ENCODE measurements at places on chromosomes 1 and 21.

- DNase-seq = no peak
Observed at GRCh38 chr1:15500184-15501178, 23.5 kb downstream of the CASP9 start.

DNA sequence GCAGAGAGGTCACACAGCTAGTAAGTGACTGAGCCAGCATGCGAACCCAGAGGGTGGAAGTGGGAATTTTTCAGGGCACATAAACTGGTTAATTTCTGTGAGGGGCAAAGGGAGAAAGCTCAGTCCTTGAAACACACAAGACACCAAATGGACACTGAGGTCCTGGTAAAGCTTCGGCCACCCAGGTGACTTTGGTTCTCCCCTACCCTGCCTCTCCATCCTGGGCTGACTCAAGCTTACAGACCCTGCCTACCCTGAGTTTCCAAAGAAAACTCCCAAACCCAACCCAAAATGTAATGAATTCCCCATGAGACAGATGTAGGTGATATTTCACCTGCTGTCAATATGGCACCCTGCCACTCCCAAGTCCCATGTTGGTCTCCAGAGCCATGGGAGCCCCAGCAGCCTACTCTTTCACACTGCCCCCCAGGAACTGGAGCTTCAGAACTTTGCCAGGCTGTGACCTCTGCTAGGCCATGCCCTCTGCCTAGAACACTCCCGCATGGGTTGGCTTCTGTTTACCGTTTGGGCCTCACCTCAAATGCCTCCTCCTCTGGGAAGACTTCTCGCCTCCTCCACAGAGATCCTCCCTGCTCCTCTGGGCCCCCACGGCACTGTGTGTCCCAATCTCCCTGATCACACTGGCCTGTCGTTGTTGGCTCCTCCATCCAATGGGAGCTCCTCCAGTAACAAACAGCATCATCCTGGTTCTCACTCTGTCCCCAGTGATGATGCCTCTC, 3.7 kb upstream of the LRP8 start:
- no peak for DNase-seq

DNA sequence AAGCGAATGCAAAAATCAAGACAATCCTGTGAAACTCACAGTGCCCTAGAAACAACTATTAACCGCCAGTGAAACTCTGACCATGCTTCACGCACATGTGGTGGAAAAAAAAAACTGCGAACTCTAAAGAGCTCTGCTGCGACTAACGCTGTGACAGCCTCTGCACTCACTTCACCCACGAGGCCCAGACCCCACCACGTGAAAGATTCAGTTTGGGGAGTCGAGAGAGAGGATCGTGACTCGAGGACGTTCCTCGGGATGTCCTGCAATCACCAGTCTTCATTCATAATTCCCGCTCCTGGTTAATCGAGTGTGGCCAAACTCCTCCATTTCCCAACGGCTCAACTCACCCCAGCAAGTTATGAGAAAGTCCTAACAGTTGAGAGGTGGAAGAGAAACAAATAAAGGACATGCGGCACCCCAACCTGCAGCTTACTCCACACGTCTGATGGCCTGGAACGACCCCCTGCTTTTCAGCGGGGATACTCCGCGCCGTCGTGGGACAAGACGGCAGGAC, 1.1 kb downstream of the SERBP1 start:
- peak; percentile 71 for DNase-seq

- no peak for DNase-seq
Observed at GRCh38 chr1:240947438-240948224, 335.7 kb upstream of the GREM2 start.

- DNase-seq = no peak
Observed at GRCh38 chr1:59391212-59392179, 94.6 kb downstream of the FGGY start.

GRCh38 chr1:233614173-233614742, 352 bp downstream of the KCNK1 start:
- DNase-seq = peak; percentile 17

DNA sequence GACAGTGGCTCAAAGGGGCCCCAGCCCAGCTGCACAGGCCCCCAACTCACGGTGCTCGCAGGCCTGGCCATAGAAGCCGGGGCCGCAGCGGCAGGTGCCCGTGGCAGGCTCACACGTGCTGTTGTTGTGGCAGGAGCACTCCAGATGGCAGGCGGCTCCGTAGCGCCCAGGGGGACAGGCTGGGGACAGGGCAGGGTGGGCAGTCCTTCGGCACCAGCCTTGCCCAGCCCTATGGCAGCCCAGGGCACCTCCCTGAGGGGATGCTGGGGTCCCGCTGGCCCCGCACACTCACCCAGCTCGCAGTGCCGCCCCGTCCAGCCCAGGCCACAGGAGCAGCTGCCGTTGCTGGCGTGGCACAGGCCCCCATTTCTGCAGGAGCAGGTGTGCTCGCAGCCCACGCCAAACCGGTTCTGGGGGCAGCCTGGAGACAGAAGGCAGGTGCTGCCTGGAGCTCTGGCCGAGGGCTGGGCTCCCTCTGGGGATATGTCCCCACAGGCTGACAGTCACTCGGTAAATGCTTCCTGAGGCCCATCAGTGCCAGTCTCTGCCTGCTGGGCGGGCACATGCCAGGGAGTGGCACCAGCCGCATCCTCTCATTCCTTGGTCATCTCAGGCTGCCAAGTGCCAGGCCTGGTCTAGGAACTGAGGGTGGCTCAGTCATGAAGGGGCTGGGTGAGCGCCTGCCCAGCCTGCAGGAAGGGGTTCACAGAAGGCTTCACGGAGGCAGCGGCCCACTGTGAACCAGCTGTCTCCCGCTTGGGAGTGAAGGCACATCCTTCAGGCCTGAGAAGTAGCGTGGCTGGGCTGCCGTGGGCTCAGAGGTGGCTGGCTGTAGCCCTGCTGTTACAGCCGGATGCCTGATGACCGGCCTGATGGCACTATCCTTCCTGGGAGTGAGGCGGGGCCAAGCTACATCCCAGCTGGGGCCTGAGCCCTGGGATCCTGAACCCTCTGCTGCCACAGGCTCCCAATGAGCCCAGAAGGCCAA, 40.1 kb downstream of the ARHGEF16 start:
- no peak for DNase-seq

- DNase-seq = no peak
Observed at GRCh38 chr1:161390559-161390858, 22.8 kb upstream of the CFAP126 start.

- DNase-seq = no peak
Observed at GRCh38 chr1:223611936-223612335, 53.6 kb downstream of the CAPN8 start.

GRCh38 chr1:32925403-32926162, 24.4 kb upstream of the TMEM54 start:
- DNase-seq = peak; percentile 36

DNA sequence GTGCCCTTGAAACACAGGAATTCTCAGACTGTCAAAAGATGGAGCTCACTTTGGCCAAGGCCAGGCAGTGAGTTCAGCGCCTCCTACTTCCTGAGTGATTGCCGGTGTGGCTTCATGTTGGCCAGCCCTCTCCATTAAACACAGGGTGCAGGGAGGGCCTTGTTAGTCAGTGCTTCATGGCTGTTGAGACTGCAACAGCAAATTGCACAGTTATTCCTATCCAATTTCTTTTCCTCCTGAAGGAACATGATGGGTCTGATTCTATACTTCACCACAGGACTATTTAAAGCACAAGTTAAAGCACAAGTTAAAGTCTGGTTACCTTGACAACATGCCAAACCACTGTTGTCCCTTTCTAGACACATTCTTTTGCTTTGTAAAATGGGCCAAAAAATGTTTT, 156.6 kb downstream of the SIPA1L2 start:
- DNase-seq = no peak

GRCh38 chr1:47501069-47501468, 63.2 kb downstream of the FOXD2 start:
- no peak for DNase-seq

DNA sequence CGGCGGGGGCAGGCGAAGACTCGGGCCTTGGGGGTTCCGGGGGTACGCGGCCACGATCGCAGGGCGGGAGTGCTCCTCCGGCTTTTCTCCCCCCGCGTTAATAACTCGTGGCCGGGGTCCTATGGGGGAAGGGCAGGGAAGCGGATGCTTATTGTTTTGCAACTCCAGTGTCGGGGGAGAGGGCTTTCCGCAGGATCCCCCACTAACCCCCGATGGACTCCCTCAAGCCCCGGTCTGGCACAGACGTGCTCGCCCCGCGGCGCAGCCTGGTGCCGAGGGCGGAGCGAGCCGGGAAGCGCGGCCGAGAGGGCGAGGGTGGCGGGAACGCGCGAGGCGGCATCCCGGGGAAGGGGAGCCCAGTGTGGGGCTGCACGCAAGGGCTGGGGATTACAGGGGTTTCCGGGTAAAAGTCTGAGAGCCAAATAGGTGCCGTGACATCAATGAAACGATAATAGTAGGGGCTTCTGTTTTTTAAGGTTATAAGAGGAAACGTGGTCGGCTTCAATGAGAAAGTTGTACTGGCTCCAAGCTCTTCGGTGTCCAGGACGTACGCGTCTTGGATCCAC, 772 bp downstream of the UCK2 start:
- DNase-seq = peak; percentile 73

GRCh38 chr21:36052860-36053714, 7.2 kb downstream of the SETD4 start:
- DNase-seq = no peak

DNA sequence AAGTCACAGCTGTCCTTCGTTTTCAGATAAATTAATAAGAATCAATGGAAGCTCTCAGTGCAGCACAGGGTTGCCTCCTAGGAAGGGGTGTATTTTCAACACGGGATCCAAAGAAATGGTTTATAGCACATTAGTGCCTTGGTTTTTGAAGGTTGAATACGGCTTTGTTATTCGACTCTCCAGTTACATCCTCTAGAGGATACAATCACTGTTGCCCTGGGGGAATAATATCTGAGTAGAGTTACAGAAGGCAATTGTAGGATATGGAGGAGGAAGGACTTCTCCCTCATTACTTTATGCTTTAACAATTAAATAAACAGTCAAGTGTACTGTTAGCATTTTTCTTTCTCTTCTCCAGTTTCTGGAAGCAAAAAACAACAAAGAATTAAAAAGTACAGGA, 14.3 kb upstream of the ZNF326 start:
- DNase-seq = no peak

GRCh38 chr1:222786121-222786520, 28.7 kb upstream of the DISP1 start:
- DNase-seq = no peak

DNA sequence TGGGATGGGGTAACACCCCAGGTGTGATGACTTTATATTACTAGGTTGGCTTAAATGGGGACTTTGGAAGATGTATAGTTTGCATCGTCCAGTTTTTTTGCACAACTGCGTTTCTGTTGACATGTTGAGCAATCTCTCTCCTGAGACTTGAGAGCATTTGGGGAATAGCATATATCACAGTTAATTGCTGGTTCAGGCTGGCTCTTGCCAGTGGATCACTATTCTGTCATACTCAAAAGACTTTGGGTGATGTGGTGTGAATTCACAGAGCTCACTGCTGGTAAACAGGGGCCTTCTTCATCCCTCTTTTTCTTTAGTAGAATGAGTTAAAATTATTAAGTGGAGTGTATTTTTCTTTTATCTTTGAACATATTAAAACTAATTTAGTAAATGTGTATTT, 44.3 kb downstream of the LHX9 start:
- no peak for DNase-seq

- DNase-seq = peak; percentile 6
Observed at GRCh38 chr1:179883040-179883744, 1.1 kb downstream of the TOR1AIP1 start.

GRCh38 chr1:189151361-189151760, 1326.3 kb downstream of the BRINP3 start:
- DNase-seq = no peak

DNA sequence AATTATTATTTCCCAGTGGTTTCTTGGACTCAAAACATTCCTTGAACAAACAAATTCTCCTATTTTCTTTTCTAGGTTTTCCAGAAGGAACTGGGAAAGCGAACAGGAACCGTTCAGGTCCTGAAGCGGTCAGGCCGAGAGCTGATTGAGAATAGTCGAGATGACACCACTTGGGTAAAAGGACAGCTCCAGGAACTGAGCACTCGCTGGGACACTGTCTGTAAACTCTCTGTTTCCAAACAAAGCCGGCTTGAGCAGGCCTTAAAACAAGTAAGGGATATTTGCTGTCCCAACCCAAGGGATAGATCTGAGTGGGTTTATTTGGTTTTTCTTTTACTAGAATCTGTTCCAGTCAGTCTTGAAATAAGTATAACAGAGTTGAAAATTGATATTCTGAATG, 39.4 kb upstream of the BMP8A start:
- DNase-seq = no peak

DNA sequence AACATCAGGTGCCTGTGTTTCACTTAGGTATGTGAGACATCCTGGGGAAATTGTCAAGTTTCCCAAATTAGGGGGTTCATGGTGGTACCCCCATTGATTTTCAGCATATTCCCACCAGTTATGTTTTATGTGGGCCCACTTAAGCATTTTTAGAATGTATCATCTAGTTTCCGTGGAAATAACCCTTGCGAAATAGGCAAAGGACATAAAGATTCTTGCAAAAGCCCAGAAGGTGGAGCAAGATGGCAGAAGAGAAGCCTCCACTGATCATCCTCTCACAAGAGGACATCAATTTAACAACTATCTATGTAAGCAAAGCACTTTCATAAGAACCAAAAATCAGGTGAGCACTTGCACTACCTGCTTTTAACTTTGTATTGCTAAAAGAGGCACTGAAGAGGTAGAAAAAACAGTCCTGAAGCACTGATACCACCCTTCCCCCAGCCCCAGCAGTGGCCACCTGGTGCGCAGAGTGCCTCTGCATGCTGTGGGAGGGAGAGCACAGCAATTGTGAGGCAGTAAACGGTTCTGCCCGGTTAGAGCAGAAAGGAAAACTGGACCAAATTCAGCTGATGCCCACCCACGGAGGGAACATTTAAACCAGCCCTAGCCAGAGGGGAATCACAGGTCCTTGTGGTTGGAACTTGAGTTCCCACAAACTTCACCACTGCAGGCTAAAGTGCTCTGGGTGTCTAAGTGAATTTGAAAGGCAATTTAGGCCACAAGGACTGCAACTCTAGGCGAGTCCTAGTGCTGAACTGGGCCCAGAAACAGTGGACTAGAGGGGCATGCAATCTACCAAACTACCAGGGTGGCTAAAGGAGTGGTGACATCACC, 23.2 kb downstream of the MCOLN2 start:
- DNase-seq = peak; percentile 38

All from stimulated activated CD4-positive, alpha-beta T cell treated with anti-CD3 and anti-CD28 coated beads, Interleukin-15, amount 100 ng/mL, for 24 hours (primary cell).